ENCODE measurements at places on chromosomes 6 and 20.
A peak's percentile ranks its signal among the peaks of the same experiment; 100 is the strongest.

DNA sequence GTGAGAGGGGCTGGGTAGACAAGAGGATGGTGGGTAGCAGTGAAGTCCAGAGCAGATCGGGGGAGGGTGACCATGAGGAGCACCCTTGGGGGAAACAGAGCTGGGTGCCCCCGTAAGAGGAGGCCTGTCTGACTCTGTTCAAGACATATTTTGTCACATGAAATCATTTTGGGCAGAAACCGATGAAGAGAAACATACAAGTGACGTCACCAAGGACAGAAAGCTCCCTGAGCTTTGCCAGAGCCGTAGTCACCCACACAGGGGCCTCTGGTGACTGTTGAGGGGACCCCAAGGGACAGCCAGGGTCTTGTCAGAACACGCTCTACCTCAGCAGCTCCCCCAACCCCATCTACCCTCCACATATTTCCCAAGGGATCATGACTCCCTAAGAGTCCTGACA lies 39.2 kb downstream of the GPR6 start:
- DNase-seq: no peak

DNA sequence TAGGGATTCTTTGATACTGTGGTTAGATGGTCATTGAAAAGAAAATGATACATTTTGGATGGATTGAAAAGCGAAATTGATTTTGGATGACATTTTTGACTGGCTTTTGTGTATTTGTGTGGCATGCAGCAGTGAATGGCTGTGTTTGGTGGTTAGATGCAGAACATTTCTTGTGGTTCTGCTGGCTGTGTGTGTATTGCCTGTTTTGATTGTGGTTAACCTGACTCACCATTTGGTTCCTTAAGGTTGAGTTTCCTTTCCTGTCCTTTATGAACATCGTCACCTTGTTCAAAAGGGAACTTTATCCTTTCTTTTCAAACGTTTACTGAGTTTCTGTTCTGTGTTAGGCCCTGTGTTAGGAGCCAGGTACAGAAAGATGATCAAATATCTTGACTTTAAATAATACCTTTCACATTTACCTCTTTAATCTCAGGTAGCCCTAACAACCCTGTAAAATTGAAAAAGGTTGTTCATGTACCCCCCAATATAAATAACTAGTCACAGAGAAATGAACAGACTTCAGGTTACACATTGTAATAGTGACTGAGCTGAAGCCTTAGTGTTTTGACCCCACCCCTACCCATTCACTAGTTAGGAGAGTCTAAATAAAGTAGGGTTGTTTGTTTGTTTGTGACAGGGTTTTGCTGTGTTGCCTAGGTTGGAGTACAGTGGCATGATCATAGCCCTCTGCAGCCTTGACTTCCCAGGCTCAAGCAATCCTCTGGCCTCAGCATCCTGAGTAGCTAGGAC lies 23.8 kb downstream of the ANKS1A start:
- DNase-seq: no peak

DNA sequence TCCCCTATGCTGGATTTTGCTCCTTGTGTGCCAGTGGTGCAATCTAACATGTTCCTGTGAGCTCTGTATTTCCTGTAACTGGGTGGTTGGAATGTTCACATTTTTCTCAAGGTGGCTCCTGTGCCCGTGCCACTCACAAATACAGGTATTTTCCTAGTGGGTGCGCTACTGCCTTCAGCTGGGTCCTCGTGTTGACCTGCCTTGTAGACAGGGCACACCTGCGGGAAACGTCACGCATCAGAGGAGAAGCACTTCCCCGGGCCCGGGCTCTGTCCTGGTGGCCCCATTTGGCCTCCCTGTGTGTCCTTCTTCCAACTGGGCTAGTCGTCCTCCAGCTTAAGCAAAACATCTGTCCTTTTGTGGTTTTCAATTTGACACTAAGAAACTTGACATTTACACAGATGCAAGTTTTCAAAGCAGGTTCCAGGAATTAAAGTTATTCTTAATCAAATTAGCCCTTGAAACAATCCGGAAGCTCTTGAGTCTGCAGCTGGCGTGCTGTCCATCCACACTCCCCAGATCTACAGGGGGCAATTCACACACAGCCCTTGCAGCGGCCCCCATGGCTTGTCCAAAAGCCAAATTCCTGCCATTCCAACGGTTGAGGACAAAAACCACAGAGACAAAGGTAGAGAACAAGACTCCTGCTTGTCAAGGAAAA lies 275.1 kb downstream of the CDC5L start:
- no peak for DNase-seq

DNA sequence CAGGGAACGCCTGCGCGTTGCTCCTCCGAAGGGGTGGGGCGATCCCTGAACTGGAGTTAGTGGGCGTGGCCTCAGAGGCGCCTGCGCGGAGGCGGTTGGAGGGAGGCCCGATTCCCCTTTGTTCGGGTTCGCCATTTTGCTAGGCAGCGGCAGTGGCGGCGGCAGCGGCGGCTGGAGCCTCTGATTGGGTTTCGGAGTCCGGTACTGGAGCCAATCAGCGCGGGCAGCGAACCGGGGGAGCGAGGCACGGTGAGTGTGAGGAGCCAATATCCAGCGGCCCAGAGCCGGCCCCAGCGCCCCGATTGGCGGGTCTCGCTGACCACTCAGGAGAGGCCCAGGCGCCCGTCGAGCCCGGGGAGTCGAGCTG lies at the start of gene NFYA:
NFYA (plus strand) TSS at position 139 of the 367 bp plus-strand sequence. CDS start 6,116 bp downstream, outside the sequence.
- peak; percentile 100 for DNase-seq

- peak; percentile 20 for DNase-seq
Observed at GRCh38 chr20:32585011-32585585, at the start of gene NOL4L. TSS of gene NOL4L (minus strand) at chr20:32585333. CDS start at chr20:32584890, 443 bp downstream.

GRCh38 chr20:22339946-22340345 lies 244.4 kb downstream of the FOXA2 start:
- DNase-seq: no peak

GRCh38 chr6:8944548-8944947 lies 509.2 kb upstream of the SLC35B3 start:
- no peak for DNase-seq

DNA sequence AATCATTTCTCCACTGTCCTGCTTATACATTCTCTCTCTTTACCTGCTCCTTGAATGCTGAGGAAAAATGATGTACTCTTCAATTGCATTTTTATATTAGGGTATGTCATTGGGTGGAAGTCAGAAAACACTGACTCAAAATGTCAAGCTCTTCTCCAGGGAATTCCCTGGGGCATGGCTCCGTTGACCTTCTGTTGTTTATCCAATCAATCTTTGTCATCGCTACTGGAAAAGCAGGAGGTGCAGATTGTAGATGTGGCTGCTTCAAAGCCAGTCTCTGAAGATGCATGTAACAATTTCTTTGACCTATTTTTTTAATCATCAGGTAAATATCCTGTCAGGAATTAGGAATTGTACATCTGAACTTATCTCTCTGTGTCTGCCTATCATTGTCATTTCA lies 63.9 kb upstream of the TENT5A start:
- DNase-seq: no peak

DNA sequence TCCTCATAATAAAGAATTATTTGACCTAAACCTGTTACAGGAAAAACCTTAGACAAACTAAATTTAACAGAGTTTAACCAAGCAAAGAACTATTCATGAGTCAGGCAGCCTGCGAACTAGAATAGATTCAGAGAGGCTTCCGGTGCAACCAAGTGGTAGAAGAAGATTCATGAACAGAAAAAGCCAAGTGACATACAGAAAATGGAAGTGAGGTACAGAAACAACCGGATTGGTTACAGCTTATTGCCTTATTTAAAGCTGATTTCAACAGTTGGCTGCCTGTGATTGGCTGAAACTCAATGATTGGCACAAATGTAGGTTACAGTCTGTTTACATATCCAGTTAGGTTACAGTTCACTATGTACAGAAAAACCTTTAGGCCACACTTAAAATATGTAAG lies 10.1 kb downstream of the PPP1R3G start:
- DNase-seq: no peak

GRCh38 chr6:33712914-33713313 lies 1.4 kb upstream of the UQCC2 start:
- DNase-seq: no peak

- no peak for DNase-seq
Observed at GRCh38 chr20:38973645-38974044, 11.5 kb downstream of the DHX35 start.

All from T follicular helper cell (primary cell).